ENCODE measurements at places on chromosomes 2 and 18. TPM values are rescaled to one million over a fixed set of nuclear protein-coding genes. Genes with fewer than 3 reads are reported as not detected.
A peak's percentile ranks its signal among the peaks of the same experiment; 100 is the strongest.

DNA sequence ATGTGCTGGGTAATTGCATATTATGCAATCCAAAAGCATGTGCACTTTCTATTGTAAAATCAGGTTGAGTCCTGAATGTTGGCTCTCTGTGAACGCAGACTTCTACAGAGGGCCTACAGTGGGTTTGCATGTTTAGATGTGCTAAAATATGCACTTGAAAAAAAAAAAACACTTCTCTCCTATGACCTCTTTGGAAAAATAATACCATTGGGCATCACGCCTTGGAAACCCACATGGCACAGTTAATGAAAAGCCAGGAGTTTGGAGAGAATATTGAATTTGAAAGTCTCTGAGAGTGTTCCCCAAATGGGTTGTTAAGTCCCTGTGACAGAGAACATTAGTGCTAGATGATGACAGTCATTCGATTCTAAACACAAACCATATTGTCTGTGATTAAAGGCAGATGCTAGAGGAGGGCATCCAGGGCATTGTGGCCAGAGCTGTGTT lies 710.4 kb upstream of the PIK3C3 start:
- H3K36me3 ChIP-seq = no peaks in the 10 kb centered on the region
- no peaks in the 10 kb centered on the region for H3K27me3 ChIP-seq
- H3K27ac ChIP-seq = no peak overlapping the region

- H3K27ac ChIP-seq = no peak overlapping the region
- H3K27me3 ChIP-seq = no peaks in the 10 kb centered on the region
- no peaks in the 10 kb centered on the region for H3K36me3 ChIP-seq
- DNase-seq = peak; percentile 19
These were observed 17.1 kb downstream of the DYNAP start for GRCh38 chr18:54608028-54608642.

DNA sequence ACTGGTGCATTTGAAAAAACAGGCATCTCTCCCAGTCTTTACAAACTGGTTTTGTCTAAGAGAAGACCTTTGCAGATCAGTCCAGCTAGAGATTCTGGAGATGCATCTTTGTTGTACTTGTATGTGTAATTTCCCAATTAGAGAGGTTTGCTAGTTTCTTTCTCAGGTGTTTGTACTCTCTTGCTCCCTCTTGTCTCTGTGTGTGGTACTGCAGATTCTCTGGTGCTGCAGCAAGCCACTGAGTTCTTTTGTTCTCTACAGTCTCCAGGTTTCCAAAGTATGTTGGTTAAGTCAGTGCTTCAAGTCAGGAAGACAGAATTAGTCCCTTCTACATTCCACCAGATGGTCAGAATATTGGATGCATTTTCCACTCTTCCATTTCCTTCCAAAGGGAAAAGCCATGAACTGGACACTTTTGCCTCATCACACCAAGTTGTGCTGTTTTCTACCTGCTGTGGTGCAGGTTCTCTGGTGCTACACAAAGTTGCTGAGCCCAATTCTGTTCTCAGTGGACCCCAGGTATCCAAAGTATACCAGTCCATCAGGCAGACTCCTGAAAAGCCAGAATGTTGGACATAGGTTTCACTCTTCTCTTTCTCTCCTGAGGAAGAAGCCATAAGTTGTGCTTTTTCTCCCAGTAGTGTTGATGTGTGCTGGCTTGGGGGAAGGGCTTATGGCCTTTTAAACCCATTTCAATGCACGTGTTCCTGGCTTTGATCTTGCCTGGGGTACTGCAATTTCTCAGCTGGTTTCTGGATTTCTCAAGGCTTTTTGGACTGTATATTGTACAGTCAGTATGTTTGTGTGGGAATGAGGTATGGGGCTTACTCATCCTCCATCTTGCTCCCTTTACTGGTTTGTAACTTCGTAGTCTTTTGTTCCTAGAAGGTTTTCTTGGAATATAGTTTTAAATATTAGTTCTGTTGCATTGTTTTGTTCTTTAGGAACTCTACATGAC lies 29.8 kb downstream of the EPC2 start:
- no peaks in the 10 kb centered on the region for H3K27me3 ChIP-seq
- H3K4me1 ChIP-seq = peaks cover 21% of the 10 kb centered on the region
- H3K27ac ChIP-seq = no peak overlapping the region

DNA sequence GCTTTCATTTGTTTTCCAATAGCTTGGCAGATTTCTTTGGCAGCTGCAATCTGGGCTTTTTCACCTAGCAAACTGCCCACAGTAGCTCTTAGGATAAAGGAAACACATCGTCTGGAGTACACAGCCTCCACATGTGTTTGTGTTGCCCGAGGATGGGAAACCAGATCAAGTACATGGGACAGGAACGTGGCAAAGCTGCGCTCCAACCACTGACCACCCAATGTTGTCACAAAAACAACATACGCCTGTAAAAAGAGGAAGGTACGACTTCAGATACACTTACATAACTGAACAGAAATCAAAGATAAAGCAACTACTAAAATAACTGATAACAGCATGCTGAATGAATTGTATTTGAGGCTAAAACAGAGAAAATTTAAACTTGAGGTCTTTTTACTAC lies 15.5 kb downstream of the HEATR5B start:
- H3K36me3 ChIP-seq = peaks cover 68% of the 10 kb centered on the region
- H3K27me3 ChIP-seq = no peaks in the 10 kb centered on the region
- DNase-seq = no peak
- no peak overlapping the region for H3K4me3 ChIP-seq
- no peaks in the 10 kb centered on the region for H3K4me1 ChIP-seq

DNA sequence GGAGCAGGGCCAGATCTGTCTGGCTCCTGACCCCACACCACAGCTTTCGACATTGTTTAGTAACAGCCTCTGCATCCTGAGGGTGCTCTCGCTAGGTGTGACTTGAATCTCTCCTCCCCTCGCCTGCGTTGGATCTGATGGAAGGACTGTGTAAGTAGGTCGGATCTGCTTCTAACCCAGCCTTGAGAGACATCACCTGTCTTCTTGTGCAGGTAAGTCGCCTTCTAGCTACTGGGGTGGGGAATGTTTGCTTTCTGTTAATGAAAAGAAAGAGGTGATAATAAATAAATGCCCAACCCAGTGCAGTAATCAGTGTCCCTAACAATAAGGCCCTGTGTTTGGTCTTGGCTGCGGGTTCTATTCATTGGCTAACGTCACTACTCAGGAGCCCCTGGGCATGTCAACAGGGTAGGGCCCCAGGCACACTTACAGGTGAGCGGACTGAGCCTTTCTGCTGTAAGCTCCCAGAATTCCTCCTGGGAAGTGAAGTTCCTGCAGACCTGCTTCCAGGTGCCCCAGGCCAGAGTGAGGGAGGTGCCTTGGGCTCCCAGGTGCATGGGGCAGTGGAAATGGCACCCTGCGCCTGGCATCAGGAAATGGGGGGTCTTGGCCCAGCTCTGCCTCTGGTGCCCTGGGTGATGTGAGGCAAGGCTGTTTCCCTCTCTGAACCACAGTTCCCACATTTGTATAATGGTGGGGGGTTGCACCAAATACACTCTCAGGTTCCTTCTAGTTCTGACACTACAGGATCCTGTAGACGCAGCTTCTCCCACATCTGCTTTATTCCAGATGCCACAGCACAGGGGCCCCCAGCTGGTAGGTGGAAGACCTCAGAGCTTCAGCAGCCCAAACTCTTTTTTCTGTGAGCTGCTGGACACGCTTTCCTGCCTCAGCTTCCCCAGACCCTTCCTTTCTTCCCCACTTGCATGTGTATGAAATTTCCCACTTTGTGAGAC lies 11.2 kb upstream of the FOSL2 start:
- no peak overlapping the region for H3K4me3 ChIP-seq
- no peaks in the 10 kb centered on the region for H3K27me3 ChIP-seq
- no peaks in the 10 kb centered on the region for H3K4me1 ChIP-seq
- DNase-seq = no peak
- no peaks in the 10 kb centered on the region for H3K36me3 ChIP-seq
- no peak overlapping the region for H3K27ac ChIP-seq

DNA sequence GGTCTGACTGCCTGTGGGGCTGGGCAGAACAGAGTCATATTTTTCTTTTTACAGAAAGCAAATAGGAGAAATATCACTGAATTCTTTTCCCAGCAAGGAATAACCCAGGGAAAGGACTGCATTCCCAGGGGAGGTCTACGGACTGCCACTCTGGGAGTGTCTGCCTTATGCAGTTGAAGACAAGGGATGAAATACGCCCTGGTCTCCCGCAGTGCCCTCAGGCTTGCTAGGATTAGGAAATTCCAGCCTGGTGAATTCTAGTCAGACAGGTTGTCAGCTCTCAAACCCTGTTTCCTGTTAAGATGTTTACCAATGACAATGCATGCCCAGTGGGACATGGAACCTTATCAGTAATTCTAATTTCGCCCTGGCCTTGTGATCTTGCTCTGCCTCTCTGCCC lies 30.3 kb upstream of the PDK1 start:
- no peaks in the 10 kb centered on the region for H3K4me1 ChIP-seq
- H3K4me3 ChIP-seq = no peak overlapping the region
- H3K27me3 ChIP-seq = no peaks in the 10 kb centered on the region
- no peaks in the 10 kb centered on the region for H3K36me3 ChIP-seq
- no peak for DNase-seq

Gene GNAL
- 3.0 TPM for total RNA-seq

- H3K36me3 ChIP-seq = no peaks in the 10 kb centered on the region
- H3K27ac ChIP-seq = peak overlapping the region; percentile 31
- H3K27me3 ChIP-seq = no peaks in the 10 kb centered on the region
- 0 out of 2 replicates have a peak overlapping the region, but pooled peaks have one; percentile 15 for H3K4me3 ChIP-seq
- H3K4me1 ChIP-seq = peaks cover 57% of the 10 kb centered on the region
These were observed 430.2 kb downstream of the SETBP1 start for GRCh38 chr18:45110577-45111501.

Gene DSC3
- total RNA-seq = not detected

DNA sequence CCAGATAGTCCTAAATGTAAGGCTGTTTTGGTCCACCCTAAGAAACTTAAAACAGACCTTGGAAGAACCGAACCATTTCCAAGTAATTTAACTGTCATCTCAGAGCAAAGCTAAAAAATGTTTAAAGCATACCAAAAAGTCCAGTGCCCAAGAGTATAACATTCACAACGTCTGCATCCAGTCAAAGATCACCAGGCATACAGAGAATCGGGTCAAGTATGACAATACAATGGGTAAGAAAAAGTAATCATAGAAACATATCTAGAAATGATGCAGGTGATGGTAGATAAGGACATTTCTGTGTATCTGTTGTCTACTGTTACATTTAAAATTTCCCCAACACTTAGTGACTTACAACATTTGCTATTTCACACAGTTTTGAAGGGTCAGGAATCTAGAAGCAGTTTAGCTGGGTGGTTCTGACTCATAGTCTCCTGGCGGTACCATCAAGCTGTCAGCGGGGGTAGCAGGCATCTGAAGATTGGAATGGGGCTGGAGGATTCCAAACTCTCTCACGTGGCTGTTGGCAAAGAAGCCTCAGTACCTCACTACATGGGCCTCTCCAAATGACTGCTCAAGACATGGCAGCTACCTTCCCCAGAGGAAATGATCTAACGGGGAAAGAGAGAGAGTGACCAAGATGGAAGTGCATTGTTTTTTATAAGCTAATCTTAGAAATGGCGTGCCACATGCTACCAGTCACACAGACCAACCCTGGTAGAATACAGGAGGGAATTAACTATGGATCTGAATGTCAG lies 36.6 kb upstream of the DYNC2LI1 start:
- peaks cover 19% of the 10 kb centered on the region for H3K4me1 ChIP-seq
- H3K27ac ChIP-seq = peak overlapping the region; percentile 66

Gene LBX2
- 0.38 TPM for total RNA-seq

DNA sequence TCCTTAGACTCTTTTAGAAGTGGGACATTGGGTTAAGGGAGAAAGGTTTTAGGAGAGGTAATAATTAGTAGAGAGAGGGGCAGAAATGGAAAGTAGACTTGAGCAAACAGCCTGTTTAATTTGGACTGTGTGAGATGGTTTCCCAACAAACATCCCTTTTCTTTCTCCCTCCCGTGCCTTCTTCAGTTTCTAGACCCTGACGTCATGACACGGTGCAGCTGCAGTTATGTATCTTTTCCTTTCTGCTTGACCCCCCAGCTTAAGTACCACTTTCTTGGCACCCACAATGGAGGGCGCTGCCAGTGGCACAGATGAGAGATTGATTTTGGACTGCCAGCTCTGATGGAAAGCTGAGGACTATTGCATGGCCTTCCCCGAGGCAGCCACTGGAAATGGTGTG lies 86.9 kb upstream of the FAM136A start:
- H3K27ac ChIP-seq = no peak overlapping the region
- peaks cover 8% of the 10 kb centered on the region for H3K4me1 ChIP-seq
- DNase-seq = no peak
- no peak overlapping the region for H3K4me3 ChIP-seq

GRCh38 chr2:126921066-126921465 lies 22.4 kb downstream of the TEX51 start:
- H3K36me3 ChIP-seq = no peaks in the 10 kb centered on the region
- no peak overlapping the region for H3K27ac ChIP-seq
- H3K4me1 ChIP-seq = no peaks in the 10 kb centered on the region
- no peak for DNase-seq
- no peak overlapping the region for H3K4me3 ChIP-seq

Gene SCYGR4
- total RNA-seq = not detected

GRCh38 chr2:65349863-65350262 lies 82.5 kb downstream of the SPRED2 start:
- H3K4me1 ChIP-seq = peaks cover 35% of the 10 kb centered on the region
- H3K27ac ChIP-seq = no peak overlapping the region
- H3K27me3 ChIP-seq = no peaks in the 10 kb centered on the region
- no peak overlapping the region for H3K4me3 ChIP-seq

DNA sequence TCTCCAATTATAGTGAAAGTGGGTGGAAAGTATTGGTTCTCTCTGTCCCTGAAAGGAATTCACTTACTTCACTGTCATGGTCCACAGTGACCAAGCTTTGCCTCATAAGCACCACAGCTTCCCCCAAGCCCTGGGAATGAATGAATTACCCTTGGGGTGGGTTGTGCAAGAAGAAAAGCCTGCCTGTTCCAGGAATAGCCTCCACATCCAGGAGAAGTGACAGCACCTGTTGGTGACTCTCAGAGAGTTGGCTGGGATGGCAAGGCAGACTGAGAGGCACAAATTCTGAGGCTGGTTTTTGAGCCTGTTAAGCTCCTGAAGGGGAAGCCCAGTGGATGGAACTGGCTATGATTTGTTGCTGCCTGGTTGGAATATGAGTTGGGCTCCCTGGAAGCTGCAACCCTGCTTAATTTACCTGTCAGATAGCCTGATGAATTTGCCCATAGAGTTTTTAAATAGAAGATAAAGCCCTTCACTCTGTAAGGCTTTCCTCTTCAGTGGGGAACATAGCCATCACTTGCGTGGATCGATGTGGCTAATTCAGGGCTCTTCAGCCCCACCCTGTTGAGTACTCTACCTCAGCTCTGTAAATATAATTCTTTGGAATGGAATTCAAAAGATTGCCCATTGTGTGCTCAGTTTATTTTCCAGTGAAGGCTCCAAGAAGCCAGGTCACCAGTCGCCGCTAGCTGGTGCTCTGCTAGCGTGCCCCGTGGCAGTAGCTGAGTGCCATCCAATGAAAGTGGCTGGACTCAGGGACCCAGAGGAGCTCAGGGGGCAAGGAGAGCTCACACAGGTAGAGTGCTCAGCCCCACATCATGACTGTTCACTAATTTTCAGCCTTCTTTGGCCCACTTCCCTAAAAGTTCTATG lies 479.3 kb downstream of the IRS1 start:
- no peak overlapping the region for H3K27ac ChIP-seq
- H3K4me3 ChIP-seq = no peak overlapping the region
- no peak for DNase-seq
- H3K36me3 ChIP-seq = no peaks in the 10 kb centered on the region
- H3K27me3 ChIP-seq = no peaks in the 10 kb centered on the region

Gene REG1A
- not detected for total RNA-seq

Measured in GM23248 (cell line).